ENCODE measurements at places on chromosomes 7 and 10.

DNA sequence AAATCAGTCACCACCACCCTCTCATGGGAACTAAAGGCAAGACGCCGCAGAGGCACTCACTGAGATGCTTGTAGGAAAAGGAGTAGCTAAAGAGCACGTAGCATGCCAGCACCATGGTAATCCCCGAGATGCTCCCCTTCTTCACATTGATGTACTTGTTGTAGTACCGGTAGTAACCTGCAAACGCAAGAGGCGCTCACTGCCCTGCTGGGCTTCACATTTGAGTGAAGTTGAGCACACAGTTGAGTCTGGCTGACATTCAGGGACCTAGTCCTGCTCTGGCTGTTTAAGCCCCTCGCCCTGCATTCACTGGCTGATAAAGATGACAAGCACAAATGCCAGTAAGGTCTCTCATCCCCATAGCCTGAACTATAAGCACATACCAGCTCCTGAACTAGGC, 6.9 kb downstream of the ATP5MF start:
- no peak for DNase-seq

GRCh38 chr10:70827086-70827757, 11.5 kb downstream of the SGPL1 start:
- no peak for DNase-seq

DNA sequence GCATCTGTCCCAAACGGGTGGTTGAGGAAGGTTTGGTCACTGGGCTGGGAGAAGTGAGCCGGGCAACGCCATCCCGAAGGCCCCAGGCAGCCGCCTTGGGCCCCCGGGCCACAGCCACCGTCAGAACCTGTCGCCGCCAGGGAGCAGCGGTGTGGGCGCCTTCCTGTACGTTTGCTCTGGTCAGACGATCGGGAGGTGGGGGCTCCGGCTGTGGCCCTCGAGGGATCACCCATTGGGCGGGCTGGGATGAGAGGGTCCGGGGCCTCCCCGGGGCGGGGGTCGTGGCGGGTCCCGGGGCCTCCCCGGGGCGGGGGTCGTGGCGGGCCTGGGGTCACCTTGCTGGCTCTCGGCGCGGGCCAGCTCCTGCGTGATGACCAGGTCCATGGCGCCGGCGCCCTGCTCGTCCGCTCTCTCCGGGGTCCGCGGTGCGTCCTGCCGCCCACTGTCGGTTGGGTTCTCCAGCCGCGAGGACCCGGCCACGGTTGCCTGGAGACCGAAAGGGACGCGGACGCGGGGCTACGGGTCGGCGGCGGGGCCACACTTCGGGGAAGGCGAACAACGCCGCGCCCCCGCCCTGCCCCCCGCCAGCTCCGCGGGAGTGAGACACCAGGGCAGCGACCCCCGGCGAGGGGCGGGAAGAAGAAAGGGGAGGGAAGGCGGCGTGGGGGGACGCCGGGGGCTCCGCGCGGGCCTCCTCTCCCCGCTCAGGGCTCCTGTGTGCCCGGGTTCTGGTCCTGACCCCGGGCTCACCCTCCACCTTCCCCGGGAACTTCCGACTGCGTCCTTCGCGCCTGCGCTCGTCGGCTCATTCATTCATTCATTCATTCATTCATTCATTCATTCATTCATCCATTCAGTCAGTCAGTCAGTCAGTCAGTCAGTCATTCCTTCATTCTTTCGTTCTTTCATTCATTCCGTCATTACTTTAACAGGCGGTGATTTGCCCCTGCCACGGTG, at the start of gene CFAP46:
CFAP46 (minus strand) TSS at position 470 of the 957 bp plus-strand sequence; CDS start at position 384, 86 bp downstream.
- DNase-seq, result no peak

GRCh38 chr7:55527307-55527706, 45.0 kb downstream of the VOPP1 start:
- DNase-seq, result no peak

- DNase-seq, result no peak
Observed at GRCh38 chr10:100496567-100496966, 23.1 kb downstream of the SEC31B start.

Measured in NCI-H1436 treated with DMSO at 0.1 percent for 48 hours (cell line).